Neuronal stem cell (in vitro differentiated cells): ENCODE measurements at places on chromosomes 3 and 15.

DNA sequence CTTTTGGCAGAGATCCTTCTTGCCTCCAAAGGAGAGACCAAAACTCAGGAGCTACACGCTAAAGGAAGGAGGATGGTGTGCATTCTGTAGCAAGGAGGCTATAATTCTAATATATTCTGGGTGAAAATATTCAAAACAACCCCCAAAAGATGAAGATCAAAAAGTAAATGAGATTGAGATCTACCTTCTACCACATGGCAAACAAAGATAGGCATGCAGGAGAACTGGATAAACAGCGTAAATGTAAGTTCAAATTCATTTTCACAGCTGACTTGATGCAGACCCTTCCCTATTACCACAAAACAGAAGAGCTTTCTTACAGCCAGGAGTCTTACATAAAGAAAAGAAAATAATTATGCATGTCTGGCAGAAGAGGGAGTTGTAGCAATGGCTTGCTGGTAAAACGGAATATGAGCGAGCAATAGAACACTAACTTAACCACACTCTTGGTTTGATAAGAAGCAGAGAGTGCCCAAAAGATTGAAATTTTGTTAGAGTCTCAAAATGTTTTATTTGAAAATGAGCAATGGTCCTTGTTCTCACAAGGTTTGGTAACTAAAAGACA lies 272.7 kb downstream of the MECOM start:
- H3K27me3 ChIP-seq: no peaks in the 10 kb centered on the region
- H3K36me3 ChIP-seq: no peaks in the 10 kb centered on the region
- no peaks in the 10 kb centered on the region for H3K4me1 ChIP-seq
- no peak for DNase-seq
- no peak overlapping the region for H3K4me3 ChIP-seq

DNA sequence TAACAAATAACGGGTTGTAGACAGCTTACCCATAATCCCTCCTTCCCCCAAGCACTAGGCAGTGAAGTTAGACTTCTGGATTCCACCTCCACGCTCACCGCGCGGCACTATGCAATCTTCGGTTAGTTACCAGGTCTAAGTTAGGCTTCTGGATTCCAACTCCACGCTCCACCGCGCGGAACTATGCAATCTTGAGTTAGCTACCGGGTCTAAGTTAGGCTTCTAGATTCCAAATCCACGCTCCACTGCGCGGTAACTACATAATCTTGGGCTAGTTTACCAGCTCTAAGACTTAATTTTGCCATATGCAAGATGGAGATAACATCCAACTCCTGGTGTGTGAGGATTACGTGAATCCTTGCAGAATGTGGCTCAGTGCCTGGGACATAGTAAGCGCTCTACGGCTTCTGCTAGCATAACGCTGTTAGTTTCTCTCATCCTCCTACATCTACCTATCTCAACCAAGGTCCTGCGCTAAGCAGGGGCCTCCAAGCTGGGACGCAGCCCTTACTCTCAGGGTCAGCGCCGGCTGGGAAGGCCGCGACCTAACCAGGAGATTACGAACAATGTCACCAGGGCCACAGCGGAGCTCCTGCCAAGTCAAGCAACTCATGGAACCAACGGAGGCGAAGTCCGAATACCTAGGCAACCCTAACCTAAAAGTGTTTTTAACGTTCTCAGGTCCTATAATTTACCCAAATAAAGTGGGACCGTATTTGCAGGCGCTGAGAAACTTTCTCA lies 497 bp upstream of the RPLP1 start:
- H3K4me1 ChIP-seq: peaks cover 9% of the 10 kb centered on the region
- DNase-seq: no peak
- H3K27me3 ChIP-seq: no peaks in the 10 kb centered on the region
- H3K4me3 ChIP-seq: peak overlapping the region; percentile 97

DNA sequence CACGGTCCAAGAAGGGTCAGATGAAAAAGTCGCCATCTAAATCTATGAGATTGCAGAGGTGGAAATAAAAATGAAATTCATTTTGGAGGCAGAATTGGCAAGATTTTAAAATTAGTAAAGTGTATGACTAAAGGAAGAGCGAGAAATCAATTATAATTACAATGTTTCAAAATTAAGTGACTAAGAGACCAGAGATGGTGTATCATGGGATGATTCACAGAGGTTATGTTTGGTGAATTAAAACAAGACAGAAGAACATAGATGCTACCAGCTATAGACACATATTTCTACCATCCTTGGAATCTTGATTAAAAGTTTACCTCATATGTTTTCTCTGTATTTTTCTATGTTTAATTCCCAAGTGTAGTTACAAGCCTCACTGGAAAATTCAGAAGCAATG lies 308.9 kb upstream of the DNAJC19 start:
- no peak overlapping the region for H3K27ac ChIP-seq
- H3K27me3 ChIP-seq: no peaks in the 10 kb centered on the region
- no peak for DNase-seq
- H3K36me3 ChIP-seq: no peaks in the 10 kb centered on the region

DNA sequence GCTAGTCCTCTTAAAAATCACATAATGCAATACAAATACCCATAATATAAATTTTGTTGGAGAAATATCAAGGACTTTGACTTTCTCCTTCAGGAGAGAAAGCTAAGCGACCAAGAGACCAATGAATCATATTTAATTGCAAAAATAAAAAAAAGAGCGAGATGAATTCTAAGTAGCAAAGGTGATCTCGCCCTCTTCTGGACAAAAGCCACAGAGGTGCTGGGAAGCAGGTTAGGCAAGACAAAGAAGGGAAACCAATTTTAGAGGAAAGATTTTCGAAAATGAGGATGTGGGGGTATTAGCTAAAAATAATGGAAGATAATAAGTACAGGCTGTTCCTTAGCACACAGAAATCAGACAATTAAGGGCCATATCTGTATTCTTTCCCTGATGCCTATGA lies 111.4 kb upstream of the PLAAT1 start:
- H3K27me3 ChIP-seq: no peaks in the 10 kb centered on the region
- no peaks in the 10 kb centered on the region for H3K36me3 ChIP-seq
- DNase-seq: no peak

DNA sequence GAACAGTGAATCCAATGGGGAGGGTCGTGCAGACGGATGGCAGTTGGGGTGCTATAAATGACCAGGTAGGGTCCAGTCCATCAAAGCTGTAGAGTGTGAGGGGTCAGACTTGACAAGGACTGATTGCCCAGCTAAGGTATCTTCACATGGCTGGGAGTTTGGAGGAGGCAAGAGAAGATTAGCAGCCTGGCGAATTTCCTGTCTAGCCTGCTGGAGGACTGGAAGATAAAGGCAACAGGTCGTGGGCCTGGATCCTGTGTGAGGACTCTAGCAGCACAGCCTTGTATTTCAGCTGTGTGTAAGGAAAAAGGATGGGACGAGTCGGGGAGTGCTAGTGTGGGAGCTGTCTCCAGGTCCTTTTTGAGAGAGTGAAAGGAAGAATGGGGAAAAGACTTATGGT lies 17.6 kb downstream of the CCR5AS start:
- H3K4me3 ChIP-seq: no peak overlapping the region
- no peaks in the 10 kb centered on the region for H3K4me1 ChIP-seq
- no peaks in the 10 kb centered on the region for H3K36me3 ChIP-seq
- no peak for DNase-seq

GRCh38 chr15:28881170-28881569 lies 4.6 kb upstream of the APBA2 start:
- H3K4me3 ChIP-seq: no peak overlapping the region
- no peak for DNase-seq
- H3K4me1 ChIP-seq: peaks cover 20% of the 10 kb centered on the region
- H3K27ac ChIP-seq: no peak overlapping the region

DNA sequence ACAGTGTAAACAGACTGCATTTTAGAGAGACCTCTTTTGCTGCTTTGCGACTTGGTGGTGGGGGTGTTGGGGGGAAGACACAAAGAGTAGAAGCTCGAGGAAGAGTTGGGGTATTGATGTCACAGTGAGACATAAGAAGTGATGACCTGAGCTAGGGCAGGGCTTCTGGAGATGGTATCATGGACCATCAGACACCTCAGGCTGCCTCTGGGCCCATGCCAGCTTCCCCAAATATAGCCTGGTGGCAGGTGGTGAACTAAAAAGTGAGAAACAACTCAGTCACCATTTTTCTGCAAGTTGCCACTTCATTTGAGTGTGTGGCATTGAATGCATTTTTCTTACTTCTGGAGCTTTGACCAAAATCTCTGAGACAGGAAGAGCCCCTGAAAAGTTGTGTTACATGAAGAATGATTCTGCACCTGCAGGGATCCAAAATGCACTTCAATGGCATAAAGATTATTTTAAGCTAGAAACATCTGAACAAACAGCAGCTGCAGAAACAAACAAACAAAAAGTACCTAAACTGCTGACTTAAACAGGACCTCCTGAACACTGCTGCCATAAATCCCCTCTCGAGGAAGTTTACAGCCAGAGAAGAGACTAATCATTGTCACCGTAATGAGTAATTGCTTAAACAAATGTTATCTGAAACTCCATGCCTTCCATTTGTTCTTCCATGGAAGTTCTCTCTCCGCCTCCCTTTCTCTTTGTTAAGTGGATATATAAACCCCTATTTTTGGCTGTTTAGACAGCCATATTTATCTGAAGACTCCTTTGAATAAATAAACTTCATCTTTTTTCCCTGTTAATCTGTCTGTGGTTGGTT lies 15.2 kb upstream of the XIRP1 start:
- H3K27me3 ChIP-seq: peaks cover 16% of the 10 kb centered on the region
- no peak overlapping the region for H3K27ac ChIP-seq
- H3K4me1 ChIP-seq: no peaks in the 10 kb centered on the region
- H3K36me3 ChIP-seq: no peaks in the 10 kb centered on the region
- H3K4me3 ChIP-seq: no peak overlapping the region

- H3K27ac ChIP-seq: no peak overlapping the region
- peaks cover 8% of the 10 kb centered on the region for H3K4me1 ChIP-seq
- H3K27me3 ChIP-seq: no peaks in the 10 kb centered on the region
- no peak overlapping the region for H3K4me3 ChIP-seq
- no peak for DNase-seq
- H3K36me3 ChIP-seq: peaks cover 22% of the 10 kb centered on the region
Measured at GRCh38 chr3:172749230-172749965, 1.1 kb upstream of the ECT2 start.

DNA sequence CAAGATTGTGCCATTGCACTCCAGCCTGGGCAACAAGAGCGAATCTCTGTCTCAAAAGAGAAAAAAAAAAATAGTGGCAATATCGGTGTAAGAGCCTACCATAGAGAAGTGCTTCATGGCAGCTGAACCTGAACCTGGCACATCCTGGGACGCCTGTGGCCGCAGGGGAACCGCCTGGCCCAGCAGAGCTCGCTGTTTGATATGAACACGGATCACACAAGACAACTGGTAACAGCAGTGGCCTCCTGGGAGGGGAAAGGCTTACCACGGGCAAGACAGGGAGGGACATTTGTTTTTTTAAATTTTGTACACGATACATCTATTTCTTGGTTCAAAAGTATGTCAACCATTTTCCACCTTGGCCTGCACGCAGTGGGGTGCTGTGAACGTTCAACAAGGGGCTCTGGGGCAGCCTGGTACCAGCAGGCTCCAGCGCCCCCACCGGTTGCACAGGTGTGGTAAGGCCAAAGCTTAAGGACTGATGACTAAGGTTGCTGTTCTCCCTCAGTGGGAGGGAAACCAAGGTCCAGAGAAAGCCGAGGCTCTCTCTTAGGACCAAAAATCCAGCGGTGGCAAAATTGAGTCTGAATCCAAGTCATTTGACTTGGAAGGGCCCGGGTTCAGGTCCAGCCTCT lies 21.7 kb upstream of the EPHB3 start:
- no peaks in the 10 kb centered on the region for H3K36me3 ChIP-seq
- H3K4me1 ChIP-seq: peaks cover 16% of the 10 kb centered on the region
- H3K27ac ChIP-seq: no peak overlapping the region
- DNase-seq: no peak
- no peaks in the 10 kb centered on the region for H3K27me3 ChIP-seq

DNA sequence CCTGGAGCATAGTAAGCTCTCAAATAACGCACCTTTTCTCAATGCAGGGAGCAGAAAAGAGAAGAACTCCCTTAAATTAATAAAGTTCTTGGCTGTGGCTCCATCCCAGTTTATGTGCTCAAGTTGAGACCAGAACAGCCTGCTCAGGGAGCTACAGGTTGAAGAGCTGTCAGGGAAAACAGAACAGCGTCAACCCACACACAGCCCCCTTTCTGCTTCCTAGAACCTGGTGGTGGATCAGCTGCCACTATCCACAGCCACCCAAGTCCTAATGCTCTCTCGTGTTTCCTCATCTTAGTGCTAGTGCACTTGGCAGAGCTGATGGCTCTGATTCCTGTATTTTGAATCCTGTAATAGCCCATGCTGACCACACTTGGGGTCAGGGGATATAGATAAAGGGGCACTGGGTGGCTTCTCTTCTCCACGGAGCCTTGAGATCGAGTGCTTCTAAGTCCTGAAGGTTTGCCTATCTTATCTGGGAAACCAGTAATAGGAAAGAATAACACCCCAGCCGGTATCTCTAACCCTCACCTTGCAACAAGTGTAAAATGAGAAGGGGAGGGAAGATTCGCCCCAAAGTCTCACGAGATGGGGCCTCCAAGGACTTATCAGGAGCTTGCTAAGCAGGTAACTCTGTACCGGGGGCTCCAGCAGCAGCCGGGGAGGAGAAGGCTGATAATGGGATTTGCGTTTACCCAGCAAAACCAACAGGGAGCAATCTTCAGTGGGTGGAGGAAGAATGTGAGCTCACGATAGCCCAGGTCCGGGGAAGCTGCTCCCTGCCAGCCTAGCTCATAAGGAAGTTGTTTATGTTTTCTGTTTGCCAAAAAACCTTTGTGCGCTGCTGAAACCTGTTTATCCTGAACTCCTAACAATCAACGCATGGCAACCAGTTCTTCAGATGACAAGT lies 136.2 kb upstream of the ICE2 start:
- no peak overlapping the region for H3K27ac ChIP-seq
- H3K4me3 ChIP-seq: no peak overlapping the region
- no peaks in the 10 kb centered on the region for H3K36me3 ChIP-seq
- no peak for DNase-seq

GRCh38 chr15:85313339-85313738 lies 67.1 kb upstream of the AKAP13 start:
- H3K36me3 ChIP-seq: no peaks in the 10 kb centered on the region
- DNase-seq: no peak
- H3K27me3 ChIP-seq: no peaks in the 10 kb centered on the region
- H3K27ac ChIP-seq: no peak overlapping the region
- no peak overlapping the region for H3K4me3 ChIP-seq

DNA sequence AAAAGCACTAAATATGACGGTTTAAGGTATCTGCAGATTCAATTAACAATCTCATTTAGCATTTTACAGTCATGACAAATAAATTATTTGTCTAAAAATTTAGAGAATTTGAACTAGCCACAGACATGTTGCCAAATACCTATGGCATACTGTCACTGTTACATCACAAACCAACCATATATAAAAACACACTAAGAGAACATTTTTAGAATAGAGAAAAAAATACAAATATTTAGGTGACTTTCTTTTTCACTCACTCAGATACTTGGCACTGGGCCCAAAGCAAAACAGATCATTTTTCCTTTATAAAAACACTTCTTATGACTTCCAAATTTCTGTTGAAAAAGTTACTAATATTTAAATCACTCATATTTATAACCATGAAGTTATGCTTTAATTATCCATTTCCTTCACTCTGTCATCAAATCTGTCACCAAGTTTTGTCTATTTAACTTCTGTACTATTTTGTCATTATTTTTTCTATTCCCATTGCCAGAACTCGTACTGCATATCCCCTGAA lies 644.7 kb downstream of the OTOL1 start:
- no peak overlapping the region for H3K4me3 ChIP-seq
- H3K27me3 ChIP-seq: no peaks in the 10 kb centered on the region
